Mucosa of gallbladder (tissue), 1 donor: ENCODE measurements at places on chromosomes 3 and 15. TPM values are rescaled to one million over a fixed set of nuclear protein-coding genes. Genes with fewer than 3 reads are reported as not detected.

GRCh38 chr3:36680952-36681351 is 83.4 kb downstream of the DCLK3 start:
- DNase-seq = no peak

DNA sequence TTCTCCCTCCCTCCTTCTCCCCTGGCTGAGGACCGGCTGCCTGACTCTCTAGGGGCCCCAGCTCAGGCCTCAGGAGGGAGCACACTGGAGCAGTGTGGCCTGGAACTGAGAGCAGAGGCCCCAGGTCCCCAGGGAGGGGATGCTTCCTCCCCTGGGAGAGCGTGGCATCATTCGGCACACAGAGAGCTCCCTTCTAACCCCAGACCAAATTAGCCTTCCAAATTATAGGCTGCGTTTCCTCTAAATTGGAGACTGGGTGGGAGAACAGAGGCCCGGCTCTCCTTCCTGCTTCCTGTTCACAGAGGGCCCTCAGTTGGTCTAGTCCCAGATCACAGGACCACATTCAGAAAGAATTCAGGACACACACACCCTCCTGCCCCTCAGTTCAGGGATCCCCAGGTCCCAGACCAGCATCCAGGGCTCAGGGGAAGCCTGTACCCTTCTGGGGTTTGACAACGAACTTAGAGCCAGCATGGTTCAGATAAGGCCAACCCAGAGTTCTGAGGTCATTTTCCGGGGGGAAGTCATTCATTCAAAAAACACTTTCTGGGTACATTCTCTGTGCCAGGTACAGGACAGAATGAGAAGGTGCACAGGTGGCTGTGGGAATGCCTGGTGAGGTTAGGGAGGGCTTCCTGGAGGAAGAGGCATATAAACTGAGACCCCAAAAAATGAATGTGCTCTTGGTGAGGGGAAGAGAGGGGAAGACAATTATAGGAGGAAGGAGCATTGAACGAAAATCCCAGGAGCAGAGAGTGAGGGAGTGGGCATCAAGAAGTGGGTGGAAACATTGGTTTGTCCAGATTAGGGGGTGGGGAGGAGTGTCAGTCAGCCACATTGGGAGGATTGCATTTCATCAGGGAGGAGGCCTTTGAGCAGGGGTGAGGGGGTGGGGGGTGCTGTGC is 28.4 kb upstream of the RPL29 start:
- no peak for DNase-seq

SYNPR gene
- not detected for total RNA-seq

DNA sequence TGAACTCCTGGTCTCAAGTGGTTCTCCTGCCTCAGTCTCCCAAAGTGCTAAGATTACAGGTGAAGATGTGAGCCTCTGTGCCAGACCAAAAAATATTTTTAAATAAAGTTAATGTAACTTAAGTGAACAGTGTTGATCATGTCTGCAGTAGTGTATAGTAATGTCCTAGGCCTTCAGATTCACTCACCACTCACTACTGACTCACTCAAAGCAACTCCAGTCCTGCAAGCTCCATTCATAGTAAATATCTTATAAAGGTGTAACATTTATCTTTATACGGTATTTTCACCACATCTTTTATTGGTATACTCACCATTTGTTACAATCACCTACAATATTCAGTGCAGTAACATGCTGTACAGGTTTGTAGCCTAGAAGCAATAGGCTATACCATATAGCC is 264.2 kb downstream of the ULK4 start:
- DNase-seq = no peak

ARL6 gene
- total RNA-seq = 8.9 TPM

DNA sequence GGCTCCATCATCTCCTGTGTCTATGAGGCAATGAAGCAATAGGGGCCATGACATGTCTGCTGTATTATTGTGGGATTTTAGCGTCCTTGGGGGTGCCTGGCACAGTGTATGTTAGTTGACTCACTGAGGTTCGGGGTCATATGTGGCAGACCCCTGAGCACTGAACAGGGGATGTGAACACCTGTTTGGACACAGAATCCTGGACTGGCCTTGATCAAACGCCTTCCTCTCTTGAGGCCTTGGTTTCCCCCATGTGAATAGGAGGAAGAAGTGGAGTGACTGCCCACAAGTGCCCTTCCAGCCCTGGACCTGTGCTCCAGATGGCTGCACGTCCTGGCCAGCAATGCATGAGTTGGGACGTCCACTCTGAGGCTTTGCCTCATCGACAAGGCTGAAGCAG is 84.2 kb downstream of the HMG20A start:
- no peak for DNase-seq

MORC1 gene
- not detected for total RNA-seq
